Hematopoietic multipotent progenitor cell treated with erythropoietin and hydrocortisone succinate and interleukin-3 and kit ligand, for 6 days (in vitro differentiated cells): ENCODE measurements at places on chromosomes 1 and 21.
A peak's percentile ranks its signal among the peaks of the same experiment; 100 is the strongest.

- DNase-seq: no peak
Observed at GRCh38 chr1:8023287-8023994, 2.7 kb downstream of the ERRFI1 start.

- peak; percentile 54 for DNase-seq
Observed at GRCh38 chr1:147723691-147724323, 36.6 kb downstream of the GJA5 start.

DNA sequence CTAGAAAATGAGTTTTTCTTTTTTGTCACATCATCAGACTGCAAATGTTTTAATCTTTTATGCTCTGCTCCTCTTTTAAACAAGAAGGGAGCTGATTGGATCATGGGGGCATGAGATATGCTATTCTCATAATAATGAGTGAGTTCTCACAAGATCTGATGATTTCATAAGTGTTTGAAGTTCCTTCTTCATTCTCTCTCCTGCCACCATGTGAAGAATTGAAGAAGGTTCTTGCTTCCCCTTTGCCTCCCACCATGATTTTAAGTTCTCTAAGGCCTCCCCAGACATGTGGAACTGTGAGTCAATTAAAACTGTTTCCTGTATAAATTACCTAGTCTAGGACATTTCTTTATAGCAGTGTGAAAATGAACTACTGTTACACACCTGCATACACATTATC lies 218.2 kb downstream of the NRIP1 start:
- DNase-seq: no peak

DNA sequence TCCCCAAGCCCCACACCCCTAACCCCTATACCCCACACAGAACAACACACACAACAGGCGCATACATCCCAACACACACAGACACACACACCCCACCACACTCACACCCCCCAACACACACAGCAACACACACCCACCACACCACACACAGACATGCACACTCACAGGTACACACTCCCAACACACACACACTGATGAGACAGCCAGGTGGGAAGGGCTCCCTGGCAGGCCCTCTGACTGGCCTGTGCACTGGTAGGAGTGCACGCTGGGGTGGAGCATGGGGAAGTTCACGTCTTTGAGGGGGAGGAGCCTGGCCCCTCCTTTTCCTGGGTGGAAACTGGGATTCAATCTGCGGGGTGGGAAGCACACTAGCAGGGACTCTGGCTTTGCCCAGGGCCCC lies 116.7 kb downstream of the RHOU start:
- DNase-seq: no peak

GRCh38 chr1:40014253-40014706 lies 26.2 kb upstream of the CAP1 start:
- peak; percentile 68 for DNase-seq

- DNase-seq: no peak
Observed at GRCh38 chr1:19029191-19030085, 73.0 kb upstream of the IFFO2 start.

DNA sequence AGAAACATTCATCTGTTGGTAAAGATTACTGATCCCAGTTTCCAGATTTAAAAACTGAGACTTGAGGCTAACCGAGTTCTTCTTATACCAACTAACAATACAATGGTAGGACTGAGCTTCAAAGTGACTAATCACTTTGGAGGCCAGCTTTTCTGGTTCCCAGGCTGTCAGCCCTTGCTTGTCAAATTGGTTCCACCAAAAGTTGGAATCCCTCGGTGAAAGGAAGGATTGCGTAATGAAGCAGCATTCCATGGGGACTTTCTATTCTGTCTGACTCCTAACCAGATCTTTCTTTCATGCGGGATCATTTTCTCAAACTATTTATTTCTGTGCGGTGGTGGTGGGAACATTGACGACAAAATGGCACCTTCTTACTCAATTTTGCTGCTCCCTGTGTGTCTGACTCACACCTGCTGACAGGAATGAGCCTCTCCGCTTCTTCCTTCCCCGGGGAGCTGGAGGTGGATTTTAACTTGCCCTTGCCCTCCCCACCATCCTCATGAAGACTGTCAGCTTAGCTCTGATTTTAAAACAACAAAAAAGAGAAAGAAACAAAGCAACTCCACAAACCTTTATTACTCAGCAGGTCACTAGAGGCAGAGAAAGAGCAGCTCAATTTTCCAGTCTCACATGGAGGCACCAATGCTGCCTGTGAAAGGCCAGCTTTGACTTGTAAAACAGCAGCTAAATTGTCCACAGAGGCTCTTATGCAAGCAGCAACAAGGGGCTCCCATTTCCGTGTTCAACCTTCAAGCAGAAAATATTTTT lies 32.9 kb upstream of the RASAL2 start:
- DNase-seq: no peak

DNA sequence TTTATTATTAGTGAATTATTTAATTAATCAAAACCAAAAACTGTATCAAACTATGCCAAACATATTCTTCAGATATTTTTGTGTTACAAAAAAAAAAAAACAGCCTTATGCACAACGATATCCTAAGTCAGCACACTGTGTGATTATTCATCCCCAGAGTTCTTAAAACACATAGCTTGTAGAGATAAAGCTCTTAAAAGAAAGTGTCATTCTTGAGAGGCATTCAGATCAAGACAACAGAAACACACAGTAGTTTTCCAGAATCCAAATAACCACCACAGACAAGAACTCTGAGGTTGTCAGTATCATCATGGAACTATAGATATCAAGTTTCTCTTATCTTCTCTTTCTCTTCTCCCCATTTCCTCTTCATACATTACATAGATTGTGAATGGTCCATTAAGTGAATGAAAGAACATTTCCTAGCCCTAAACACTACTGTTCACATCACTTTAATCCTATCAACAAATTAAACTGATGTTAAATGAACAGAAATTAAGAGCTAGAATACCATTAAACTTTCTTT lies 13.5 kb downstream of the ZZZ3 start:
- peak; percentile 48 for DNase-seq
